HS-5 (cell line): ENCODE measurements at places on chromosomes 12 and 14.

DNA sequence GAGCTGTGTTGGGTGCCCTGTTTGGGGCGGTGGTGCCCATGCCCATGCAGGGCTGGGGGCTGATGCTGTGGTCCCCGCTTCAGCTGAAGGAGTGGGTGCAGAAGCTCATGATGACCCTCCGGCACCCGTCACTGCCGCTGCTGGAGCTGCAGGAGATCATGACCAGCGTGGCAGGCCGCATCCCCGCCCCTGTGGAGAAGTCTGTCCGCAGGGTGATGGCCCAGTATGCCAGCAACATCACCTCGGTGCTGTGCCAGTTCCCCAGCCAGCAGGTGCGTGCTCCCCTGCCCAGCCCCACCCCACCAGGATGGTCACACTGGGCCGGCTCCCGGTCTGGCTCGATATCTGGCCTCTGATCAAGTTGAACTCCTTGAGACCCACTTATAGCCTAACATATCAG, 92.7 kb downstream of the ACACB start:
- DNase-seq: no peak

DNA sequence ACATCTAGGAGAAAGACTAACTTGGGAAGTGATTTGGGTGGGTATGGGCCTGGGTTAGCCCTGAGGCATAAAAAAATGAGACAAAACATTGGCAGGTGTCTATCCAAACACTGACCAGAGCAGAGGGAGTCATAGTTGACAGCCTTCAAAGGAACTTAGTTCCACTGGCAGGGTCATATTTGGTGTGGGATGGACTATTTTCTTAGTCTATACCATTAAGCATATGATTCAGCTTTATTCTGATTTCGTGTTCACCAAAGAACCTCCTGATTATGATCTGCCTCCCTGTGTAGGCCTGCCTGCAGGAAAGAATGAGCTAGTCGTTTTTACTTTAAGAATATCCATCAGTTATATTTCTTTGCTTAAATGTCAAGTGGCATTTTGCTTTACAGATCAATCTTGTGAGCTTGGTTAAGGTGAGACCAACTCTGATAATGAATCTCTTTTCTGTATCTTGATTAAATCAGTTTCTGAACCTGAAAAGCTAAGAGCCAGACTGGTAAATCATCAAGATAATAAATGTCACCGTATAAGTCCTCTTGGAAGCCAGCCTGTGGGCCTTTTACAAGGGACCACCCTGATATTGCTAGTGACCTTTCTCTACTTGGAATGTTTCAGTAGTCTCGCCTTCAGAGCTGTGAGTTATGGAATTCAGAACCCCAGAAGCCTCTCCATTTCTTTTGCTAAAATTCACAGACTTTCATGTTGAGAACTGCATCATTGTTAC, 182.9 kb downstream of the MON2 start:
- DNase-seq: no peak

GRCh38 chr12:80190001-80190400, 90.7 kb downstream of the OTOGL start:
- DNase-seq: no peak

- DNase-seq: no peak
These were observed 13.5 kb downstream of the PHLDA1 start for GRCh38 chr12:76018111-76018510.

DNA sequence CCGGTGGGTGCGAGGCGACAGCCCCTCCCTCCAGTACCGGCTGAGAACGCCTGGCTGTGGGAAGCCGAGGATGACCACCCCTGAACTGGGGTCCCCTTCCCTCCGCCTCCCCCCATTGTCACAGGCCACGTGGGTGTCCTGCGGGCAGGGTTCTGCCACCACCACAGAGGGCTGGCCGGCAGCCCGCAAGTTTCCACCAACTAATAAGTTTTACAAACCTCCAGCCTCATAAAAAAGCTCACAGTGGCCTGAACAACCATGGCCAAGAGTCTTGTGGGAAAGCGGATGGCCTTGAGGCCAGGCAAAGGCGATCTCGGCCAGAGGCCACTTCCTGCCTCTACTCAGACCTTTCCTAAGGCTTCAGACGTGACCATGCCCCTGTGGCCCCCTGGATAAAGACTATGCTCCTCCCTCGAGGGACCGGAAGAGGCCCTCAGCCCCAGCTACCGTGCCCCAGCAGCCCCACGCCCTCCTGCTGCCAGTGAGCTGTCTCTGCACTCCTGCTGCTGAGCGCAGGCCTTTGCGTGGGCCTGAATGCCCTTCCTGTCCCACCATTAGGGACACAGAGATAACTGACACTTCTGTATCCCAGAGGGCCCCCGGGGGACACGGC, 46.1 kb upstream of the DLK1 start:
- no peak for DNase-seq

DNA sequence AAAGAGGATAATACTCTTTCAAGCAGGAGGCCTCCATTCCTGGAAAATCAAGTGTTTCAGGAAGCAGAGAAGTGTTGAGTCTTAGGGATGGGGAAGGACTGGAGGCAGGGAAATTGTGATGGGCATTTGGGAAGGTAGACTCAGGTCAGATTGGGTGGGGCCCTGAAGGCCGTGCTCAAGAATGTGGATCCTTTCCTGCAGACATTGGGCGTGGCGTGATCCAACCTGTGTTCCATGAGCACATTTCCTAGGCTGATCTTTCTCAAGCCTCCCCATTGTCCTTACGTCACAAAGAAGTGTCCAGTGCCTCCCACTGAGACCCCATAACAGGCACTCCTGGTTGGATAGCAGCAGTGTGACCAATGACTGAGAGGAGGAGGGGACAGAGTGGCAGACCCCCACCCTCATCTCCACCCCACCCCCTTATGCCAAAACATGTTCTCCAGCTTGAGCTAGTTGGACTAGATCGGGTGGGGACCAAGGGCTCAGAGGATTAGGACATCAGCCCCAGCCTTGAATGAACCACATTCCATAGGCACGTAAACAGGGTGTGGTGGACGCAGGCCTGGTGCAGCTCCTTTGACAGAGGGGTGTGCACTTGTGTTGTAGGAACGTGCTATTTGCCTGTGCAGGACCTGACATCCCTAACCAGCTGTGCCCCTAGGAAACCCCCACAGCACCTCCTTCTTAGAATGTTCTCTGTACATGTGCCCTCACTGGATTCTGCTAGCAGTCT, 76.8 kb downstream of the TTC9 start:
- no peak for DNase-seq

GRCh38 chr14:89773644-89774316, 180.8 kb downstream of the EFCAB11 start:
- no peak for DNase-seq
